ENCODE measurements at places on chromosomes 6 and 20.

DNA sequence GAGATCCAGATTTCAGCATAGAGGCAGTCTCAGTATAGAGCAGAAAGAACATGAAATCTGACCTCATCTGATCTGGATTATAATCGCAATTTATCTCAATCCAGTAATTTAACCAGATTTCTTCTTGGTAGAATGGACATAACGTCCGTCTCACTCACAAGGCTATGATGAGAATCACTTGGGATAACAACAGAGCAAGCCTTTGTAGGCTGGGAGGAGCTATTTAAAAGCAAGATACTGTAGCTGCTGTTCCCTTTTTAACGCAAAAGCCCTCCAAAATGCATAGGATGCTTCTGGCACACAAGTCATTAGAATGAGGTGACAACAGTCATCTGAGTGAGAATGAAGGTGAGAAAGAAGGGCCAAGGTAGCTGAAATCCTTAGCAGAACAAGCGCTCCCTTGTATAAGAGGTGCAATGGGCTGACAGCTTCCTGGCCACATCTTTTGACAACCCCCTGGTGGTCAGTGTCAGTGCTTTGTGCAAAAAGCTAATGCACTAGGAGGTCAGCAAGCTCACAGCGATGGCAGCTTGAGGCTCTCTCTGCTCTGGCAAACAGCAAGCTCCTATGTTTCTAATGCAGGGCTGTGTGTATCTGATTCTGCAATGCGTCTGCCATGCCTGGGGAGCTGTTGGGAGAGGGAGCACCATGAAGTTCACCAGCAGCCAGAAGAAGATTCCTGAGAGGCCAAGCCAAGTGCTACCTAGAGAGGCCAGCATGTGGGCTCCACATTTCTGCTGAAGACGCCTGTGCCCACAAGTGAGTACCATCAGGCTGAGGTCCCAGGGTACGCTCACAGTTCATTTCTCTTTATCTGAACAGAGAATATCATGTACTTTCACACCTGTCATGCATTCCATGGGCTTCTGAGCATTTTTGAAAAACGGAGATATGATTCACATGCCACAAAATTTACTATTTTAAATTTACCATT, 16.2 kb downstream of the METTL24 start:
- no peak for DNase-seq

GRCh38 chr6:132742495-132742894, 15.2 kb downstream of the VNN2 start:
- no peak for DNase-seq

DNA sequence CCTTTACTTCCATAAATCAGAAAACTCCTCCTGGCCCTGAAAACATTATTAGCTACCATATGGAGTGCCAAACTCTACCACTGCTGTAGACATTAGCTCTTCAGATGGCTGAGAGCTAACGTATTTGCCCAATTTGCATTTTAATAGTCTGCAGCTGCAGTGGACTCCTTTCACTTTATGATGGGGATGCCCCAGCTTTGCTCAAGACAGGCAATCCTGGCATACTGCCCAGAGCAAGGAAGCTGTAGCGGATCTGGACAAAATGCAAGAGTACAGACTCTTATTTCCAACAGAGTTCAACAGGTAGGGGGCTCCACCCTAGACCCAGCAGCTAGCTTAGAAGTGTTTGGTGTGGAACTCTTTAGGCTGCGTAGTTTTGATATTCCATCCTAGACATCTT, 246.7 kb downstream of the FOXC1 start:
- no peak for DNase-seq

GRCh38 chr6:130288065-130288464, 65.3 kb upstream of the SAMD3 start:
- DNase-seq, result no peak

DNA sequence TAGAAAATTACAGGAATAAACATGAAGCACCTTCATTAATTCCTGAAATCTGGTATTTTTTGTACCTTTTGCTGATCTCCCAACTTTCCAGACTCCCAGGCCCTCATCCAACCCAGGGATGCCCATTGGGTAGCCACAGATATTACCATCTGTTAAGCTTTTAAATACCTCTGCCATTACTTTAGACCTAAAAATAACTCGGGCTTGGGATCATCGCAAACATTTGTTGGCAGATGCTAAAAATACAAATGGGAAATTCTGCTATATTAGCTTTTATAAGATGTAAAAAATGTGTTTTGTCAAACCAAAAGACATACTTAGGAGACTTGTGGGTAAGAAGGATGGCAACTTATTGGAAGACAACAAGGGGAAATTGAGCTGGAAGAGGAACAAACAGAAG, 376.1 kb downstream of the CENPW start:
- no peak for DNase-seq

DNA sequence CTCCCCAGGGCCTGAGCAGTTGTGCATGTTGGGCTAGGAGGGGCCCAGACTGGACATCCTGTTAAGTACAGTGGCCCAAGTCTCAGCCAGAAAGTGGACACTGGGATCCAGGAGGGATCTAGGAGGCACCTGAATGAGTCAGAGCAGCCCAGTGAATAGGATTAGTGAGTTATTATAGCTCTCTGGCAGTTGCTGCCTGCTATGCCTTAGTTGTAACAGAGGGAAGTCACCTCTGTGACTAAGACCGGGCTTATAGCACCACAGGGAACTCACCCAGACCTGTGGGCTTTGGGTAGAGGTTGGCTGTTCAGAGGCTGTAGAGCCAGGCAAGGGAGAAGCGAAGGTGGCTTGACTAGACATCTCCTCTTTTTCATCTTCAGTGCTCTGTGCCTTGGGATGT, 39.0 kb upstream of the AAR2 start:
- no peak for DNase-seq

- no peak for DNase-seq
Observed at GRCh38 chr6:144408161-144408560, 123.0 kb downstream of the UTRN start.

GRCh38 chr6:6683969-6684833, 95.7 kb downstream of the LY86 start:
- peak; percentile 20 for DNase-seq

DNA sequence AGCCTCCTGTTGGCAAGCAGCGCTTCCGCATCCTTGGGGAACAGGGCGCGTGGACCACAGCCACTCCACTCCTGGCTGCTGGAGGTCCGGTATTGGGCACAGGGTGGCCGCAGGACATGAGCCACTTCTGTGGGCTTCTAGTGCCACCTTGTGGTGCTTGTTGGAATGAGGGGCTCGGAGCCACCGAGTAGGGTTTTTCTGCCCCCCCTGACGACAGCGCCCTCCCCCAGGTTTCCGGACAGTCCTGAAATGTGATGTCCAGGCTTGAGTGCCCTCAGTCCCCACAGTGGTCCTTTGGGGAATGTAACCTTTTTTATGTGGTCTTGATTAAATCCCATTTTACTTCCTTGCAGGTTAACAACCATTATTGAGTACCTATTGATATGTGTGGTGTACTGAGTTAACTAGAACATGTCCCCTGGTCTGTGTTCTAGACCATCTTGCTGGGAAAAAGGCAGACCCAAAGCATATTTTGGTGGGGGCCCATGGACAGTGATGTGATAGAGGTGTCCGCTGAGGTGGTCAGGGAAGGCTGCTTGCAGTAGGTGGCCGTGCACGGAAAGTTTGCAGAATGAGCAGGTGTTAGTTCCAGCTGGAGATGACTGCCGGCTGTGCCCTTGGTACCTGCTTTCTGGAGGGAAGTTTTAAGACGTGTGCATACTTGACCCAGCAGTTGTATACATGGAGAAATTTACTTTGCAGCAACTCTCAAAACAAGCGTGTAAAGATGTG, 70.0 kb downstream of the PTPN1 start:
- peak; percentile 53 for DNase-seq

GRCh38 chr6:156783958-156784357, 6.8 kb downstream of the ARID1B start:
- DNase-seq, result no peak

DNA sequence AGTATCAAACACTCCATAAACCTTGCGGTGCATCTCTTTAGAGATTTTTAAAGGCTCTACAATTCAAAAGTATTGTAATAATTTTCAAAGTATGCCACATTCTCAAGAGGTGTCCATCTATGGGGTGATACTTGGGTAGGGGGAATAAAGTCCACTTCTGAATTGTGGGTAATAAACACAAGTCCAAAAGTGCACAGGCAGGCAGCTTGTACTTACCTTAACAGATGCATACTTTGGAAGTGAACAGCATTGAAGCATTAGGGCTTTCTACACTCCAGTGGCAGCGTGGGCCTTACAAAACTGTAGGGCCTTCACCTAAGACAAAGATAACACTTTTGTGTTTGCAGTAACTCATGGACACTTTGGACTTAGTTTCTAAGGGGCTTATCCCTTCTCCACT, 58.6 kb downstream of the AIG1 start:
- DNase-seq, result no peak

GRCh38 chr6:1363298-1363697, 26.1 kb upstream of the FOXF2 start:
- no peak for DNase-seq

- DNase-seq, result no peak
Observed at GRCh38 chr6:45447005-45447404, 69.3 kb upstream of the SUPT3H start.

- DNase-seq, result no peak
Observed at GRCh38 chr20:40274912-40275533, 414.0 kb downstream of the MAFB start.

DNA sequence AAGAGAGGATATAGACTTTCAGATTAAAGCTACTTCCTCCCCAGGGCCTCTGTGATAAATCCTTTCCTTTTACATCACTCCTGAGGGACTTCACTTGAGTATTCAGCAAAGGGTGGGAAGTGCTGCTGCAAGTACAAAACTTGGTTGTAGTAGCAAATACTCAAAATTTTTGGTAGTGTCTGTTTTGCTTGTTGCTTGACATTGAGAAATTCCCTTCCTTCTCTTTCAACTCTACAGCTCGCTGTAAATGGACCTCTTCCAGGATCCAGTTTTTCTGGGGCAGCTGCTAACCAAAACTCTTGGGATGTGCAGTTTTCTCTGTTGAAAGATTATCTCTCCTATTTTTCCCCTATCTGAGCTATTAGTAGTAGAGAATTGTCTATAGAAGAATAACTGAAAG, 472.0 kb downstream of the CD109 start:
- DNase-seq, result no peak

GRCh38 chr20:44079291-44079690, 107.7 kb downstream of the JPH2 start:
- no peak for DNase-seq

DNA sequence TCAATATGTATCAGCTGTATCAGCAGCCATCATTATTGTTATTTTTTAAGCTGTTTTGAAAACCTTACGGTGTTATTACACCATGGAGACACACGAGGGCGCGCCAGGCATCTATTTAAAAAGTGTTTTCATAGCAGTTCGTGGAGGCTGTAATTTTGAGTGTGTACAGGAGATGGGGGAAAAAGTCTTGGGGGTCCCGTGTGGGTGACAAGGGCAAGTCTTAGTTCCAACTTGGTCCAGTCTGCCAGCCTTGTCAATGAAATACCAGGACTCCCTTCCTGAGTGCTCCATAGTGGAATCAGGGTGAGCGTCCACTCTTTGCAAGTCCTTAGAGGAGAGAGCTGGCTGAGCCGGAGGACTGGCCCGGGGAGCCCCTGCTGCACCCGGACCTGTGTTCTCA, 43.3 kb downstream of the SLC2A10 start:
- DNase-seq, result peak; percentile 56

DNA sequence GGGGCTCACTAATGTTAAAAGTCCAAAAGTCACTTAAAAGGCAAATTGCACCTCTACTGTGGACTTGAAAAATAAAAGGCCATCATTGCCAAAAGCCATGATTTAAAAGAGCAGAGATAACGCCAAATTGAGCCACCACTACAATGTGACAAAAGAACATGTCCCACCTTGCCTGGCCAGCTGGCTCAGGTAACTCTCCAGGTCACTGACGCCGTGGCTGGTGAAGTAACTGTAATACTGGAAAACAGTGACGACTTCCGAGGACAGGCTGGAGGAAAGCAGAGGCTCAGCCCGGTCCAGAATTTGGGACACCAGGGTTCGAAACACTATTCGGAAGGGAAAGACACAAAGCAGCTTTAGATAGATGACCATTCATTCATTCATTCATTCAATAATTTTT, 29.3 kb upstream of the ARMH2 start:
- DNase-seq, result no peak

DNA sequence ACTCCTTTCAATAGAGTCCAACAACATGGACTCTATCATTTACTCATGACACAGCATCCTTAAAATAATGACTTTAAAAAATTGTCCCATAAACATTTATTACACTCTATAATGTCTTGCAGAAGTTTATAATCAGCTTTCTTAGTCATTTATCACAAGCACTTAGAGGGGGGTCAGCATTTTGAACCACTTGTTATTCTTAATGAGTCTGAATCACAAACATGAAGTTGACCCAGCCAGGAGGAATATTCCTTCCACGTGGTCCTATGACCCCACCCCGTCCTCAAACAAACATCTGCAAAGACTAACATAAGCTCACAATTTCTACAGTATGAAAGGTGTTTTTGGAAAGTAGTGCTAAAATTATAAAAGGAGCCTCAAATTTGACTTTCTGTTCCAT, 91.1 kb downstream of the MTFR2 start:
- no peak for DNase-seq

GRCh38 chr6:128280960-128281359, 239.4 kb downstream of the PTPRK start:
- no peak for DNase-seq

DNA sequence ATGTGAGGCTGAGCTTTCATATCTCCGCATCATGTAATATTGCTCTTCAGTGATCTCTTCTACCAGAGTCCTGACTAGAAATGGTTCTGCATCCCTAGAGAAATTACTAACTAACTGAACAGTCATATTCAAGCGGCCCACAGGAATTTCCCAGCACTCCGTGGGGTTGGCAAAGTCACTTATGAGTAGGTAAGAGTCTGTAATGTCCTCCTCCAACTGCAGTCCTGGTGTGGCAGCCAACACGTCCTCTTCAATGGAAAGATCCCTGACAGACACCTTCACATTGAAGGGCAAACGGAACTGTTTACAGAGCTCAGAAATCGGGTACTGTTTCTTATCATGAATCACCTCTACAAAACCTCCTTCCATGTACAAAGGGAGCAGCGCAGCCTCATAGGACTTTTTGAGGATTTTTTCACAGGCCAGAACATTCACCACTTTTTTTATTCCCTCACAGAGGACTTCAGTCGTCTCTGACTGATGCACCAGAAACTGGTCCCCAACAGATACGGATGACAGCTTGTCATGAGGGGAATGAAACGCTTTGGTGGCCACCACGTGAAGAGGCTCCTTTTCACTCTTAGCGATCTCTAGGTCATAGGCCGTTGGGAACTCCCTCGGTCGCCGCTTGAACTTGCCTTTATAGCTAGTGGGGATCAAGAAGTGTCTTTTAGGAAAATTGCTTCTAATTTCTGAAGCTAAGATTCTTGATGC, 87.7 kb downstream of the THEMIS start:
- no peak for DNase-seq

GRCh38 chr6:104957301-104958177, 632 bp downstream of the LIN28B start:
- no peak for DNase-seq

DNA sequence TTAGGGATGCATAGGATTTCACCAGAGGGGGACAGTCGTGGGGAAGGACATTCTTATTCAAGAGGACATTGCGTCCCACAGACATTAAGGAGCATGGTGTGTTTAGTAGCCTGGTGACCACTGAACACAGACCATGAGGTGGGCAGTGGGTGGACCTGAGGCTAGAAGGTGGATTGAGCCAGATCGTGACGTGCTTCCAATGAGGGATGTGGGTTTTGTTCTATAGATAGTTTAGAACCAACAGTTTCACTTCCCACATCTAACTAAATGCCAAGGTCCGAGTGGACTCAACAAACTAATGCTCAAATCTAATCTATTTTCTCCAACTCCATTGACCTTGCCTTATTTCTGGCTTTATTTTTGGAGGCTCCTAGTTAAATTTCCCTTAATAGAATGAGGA, 58.5 kb downstream of the OGFRL1 start:
- DNase-seq, result no peak

GRCh38 chr6:133613211-133613610, 275.7 kb upstream of the TCF21 start:
- DNase-seq, result no peak
